ENCODE measurements at places on chromosomes 6 and 20.

GRCh38 chr6:145544514-145544913 is 190.8 kb downstream of the EPM2A start:
- no peak for DNase-seq

GRCh38 chr6:44771647-44772415 is 384.3 kb downstream of the CDC5L start:
- DNase-seq, result no peak

DNA sequence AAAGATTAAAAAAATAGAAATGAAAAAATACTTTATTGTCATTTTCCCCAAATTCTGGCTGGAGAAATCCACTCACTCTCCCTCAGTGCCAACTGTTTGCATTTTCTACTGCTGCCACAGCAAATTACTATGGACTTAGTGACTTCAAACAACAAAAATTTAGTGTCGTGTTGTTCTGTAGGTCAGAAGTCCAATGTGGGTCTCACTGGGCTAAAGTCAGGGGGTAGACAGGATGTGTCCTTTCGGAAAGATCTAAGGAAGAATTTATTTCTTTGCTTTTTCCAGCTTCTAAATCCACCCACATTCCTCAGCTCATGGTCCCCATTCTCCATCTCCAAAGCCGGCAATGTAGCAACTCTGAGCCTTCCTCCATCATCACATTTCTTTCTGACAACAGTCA is 453.3 kb downstream of the KIF16B start:
- no peak for DNase-seq

GRCh38 chr20:37737826-37738420 is 44.1 kb downstream of the CTNNBL1 start:
- no peak for DNase-seq

- no peak for DNase-seq
Observed at GRCh38 chr20:44115762-44116644, 71.0 kb downstream of the JPH2 start.

DNA sequence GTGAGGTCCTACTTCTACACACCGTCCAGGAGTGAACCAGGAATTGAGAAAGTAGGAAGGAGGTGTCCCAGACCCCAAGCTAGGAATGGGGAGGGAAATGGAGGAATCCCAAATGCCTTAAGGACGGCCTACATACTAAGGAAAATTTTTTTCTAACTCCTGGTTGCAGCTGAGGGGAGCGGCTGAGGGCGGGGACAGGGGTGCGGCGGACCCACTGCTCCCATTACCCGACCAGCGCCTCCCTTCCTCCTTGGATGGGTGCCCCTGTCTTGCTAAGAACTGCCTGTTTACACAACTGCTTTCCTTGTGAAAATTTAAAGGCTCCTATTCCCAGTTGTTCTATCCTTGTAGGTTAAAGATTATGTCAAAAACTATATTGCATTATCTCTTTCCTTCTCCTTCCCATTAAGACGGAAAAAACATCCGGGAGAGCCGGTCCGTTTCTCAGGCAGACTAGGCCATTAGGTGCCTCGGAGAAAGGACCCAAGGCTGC is 699 bp upstream of the HSPA1B start:
- peak; percentile 90 for DNase-seq

GRCh38 chr6:1868561-1869261 is 259.0 kb downstream of the FOXC1 start:
- no peak for DNase-seq

GRCh38 chr6:40611912-40612311 is 24.7 kb upstream of the LRFN2 start:
- DNase-seq, result no peak

All from left cardiac atrium (tissue), 4 donors.